RWPE2 (cell line): ENCODE measurements at places on chromosomes 6 and 20.
A peak's percentile ranks its signal among the peaks of the same experiment; 100 is the strongest.

GRCh38 chr6:2993755-2994317 lies 5.9 kb upstream of the NQO2 start:
- no peak overlapping the region for H3K4me3 ChIP-seq
- H3K27ac ChIP-seq, result no peak overlapping the region
- H3K27me3 ChIP-seq, result no peaks in the 10 kb centered on the region
- H3K36me3 ChIP-seq, result no peaks in the 10 kb centered on the region

GRCh38 chr6:132612449-132613108 lies 11.5 kb downstream of the TAAR2 start:
- H3K27me3 ChIP-seq, result no peaks in the 10 kb centered on the region
- H3K27ac ChIP-seq, result no peak overlapping the region
- H3K4me1 ChIP-seq, result peaks cover 21% of the 10 kb centered on the region

DNA sequence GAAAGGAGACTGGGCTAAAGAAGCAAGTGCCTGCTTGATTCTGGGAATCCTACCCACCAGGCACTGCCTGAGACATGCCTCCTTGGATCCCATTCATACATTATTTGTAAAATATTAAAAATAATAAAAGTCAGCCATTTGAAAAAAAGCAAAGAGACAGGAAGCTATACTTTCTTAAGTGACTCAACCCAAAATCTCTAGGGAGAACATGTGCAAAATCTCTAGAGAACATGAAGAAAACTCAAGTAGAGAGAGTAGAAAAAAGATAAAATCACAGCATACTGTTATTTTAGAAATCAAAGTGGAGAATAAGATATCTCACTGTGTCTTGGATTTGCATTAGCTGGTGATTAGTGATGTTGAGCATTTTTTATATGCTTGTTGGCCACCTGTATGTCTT lies 197.2 kb upstream of the GGTLC1 start:
- no peaks in the 10 kb centered on the region for H3K36me3 ChIP-seq
- H3K27me3 ChIP-seq, result peaks cover 10% of the 10 kb centered on the region
- no peaks in the 10 kb centered on the region for H3K4me1 ChIP-seq
- H3K4me3 ChIP-seq, result no peak overlapping the region

DNA sequence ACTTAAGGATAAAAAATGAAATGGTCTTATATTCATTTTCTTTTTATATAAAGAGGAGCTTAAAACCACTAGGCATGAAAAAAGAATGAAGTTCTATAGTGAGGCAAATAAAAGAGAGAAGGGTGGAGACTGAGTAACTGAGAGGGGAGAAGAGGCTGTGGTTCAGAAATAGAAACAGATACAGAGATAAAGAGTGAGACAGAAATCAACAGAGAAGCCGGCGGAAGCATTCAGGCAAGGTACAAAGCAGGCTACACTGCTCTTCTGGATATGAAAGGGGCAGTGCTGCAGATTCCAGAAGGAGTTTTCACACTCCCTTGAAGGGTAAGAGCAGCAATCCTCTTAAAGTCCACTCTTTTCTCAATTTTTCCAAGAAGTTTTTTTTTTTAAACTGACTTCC lies 29.9 kb downstream of the NFATC2 start:
- H3K27ac ChIP-seq, result no peak overlapping the region
- no peak for DNase-seq
- H3K4me1 ChIP-seq, result no peaks in the 10 kb centered on the region

DNA sequence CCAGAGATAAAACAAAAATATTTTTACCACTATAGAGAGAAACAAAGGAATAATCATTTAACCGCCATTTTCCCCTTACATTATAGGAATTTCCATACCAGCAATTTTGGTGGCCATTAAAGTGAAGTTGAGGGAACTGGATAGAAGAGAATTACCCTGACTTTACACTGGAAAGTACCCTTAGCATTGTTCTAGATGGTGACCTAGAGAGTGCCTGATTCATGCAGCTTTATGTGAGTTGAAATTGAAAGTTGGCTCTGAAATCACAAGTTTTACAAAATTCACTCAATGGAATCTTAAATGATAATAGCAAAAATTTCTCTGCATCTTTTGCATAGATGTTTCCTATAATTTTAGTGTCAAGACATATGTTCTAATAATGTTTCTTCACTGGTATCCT lies 55.7 kb upstream of the PREP start:
- H3K4me1 ChIP-seq, result peaks cover 20% of the 10 kb centered on the region
- no peaks in the 10 kb centered on the region for H3K36me3 ChIP-seq
- H3K27me3 ChIP-seq, result no peaks in the 10 kb centered on the region
- no peak for DNase-seq

DNA sequence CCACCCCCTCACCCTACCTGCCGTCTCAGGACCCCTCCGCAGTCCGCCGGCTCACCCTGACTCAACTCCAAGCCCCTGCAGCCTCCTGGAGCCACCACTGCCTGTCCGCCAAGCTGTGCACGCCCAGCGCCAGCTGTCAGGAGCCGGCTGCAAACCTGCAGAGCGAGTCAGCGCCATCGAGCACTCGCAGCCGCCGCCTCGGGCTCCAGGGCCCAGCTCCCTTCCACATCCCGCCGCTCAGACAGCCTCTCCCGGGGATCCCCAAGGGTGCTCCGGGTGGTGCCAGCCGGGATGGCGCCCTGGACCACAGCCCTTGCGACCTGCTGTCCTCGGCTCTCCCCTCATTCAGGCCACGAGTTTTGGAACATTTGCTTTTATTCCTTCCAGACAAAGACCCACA lies 4.3 kb downstream of the TNNC2 start:
- DNase-seq, result peak; percentile 89
- peaks cover 15% of the 10 kb centered on the region for H3K27me3 ChIP-seq
- H3K27ac ChIP-seq, result no peak overlapping the region
- H3K36me3 ChIP-seq, result no peaks in the 10 kb centered on the region

GRCh38 chr6:139863346-139863745 lies 488.9 kb upstream of the CITED2 start:
- no peaks in the 10 kb centered on the region for H3K36me3 ChIP-seq
- H3K27ac ChIP-seq, result no peak overlapping the region
- DNase-seq, result no peak
- no peaks in the 10 kb centered on the region for H3K4me1 ChIP-seq
- no peaks in the 10 kb centered on the region for H3K27me3 ChIP-seq

GRCh38 chr6:113461153-113461932 lies 395.8 kb upstream of the MARCKS start:
- DNase-seq, result no peak
- no peaks in the 10 kb centered on the region for H3K27me3 ChIP-seq
- H3K4me1 ChIP-seq, result peaks cover 17% of the 10 kb centered on the region
- H3K27ac ChIP-seq, result no peak overlapping the region

- H3K4me1 ChIP-seq, result peaks cover 12% of the 10 kb centered on the region
- H3K27ac ChIP-seq, result no peak overlapping the region
- DNase-seq, result no peak
- H3K4me3 ChIP-seq, result no peak overlapping the region
Measured at GRCh38 chr6:123925350-123925749, 121.7 kb downstream of the NKAIN2 start.

- H3K4me1 ChIP-seq, result no peaks in the 10 kb centered on the region
- H3K27ac ChIP-seq, result no peak overlapping the region
- H3K36me3 ChIP-seq, result no peaks in the 10 kb centered on the region
Measured at GRCh38 chr6:23307516-23307915, 738.1 kb downstream of the HDGFL1 start.

- H3K4me1 ChIP-seq, result no peaks in the 10 kb centered on the region
- H3K27ac ChIP-seq, result no peak overlapping the region
- H3K4me3 ChIP-seq, result no peak overlapping the region
- H3K27me3 ChIP-seq, result no peaks in the 10 kb centered on the region
- no peaks in the 10 kb centered on the region for H3K36me3 ChIP-seq
- DNase-seq, result no peak
Measured at GRCh38 chr6:55841341-55841740, 34.0 kb downstream of the BMP5 start.

DNA sequence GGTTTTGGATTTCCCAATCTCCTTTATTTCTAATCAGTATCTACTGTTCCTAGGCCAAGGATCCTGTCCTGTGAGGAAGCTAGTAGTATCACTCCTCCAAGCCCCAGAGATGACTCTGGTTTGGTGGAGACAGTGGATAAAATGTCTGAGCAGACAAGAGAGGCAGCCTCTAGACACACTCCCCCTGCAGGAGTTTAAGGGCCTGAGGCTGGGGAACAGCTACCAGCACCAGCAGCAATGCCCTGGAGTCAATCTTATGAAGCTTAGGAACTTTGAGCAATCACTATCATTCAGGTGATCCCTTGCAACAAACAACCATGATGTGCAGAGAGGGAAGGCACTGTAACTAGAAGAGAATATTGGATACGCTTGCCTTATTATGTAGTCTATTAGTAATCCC lies 384.7 kb upstream of the ID4 start:
- no peak for DNase-seq
- H3K4me3 ChIP-seq, result no peak overlapping the region

DNA sequence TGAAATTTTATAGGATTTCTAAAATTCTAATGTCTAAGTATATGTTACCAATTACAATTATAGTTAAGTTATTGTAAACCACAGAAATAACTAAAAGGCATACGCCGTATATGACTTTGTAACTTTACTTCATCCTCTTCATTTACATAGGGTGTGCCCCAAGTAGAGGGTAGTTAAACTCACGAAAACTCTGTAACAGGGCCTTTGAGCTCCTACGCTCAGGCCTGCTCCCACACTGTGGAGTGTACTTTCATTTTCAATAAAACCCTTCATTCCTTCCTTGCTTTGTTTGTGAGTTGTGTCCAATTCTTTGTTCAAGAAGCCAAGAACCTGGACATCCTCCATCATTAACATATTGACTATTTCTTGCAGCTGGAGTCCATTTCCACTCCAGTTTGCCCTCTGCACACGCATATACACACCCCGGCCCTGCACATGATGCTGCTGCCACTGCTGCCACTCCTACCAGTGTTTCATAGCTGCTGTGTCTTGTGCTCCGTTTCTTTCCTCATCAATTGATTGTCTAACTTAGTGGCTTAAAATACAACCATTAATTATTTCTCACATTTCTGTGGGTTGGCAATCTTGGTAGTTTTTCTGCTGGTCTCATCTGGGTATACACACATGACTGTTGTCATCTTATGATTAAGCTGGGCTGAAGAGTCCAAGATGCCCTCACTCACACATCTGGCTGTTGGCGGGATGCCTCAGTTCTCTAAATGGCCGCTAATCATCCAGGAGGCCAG lies 33.0 kb upstream of the SCP2D1 start:
- H3K36me3 ChIP-seq, result no peaks in the 10 kb centered on the region
- H3K4me1 ChIP-seq, result no peaks in the 10 kb centered on the region
- no peaks in the 10 kb centered on the region for H3K27me3 ChIP-seq
- H3K27ac ChIP-seq, result no peak overlapping the region
- DNase-seq, result no peak
- no peak overlapping the region for H3K4me3 ChIP-seq

GRCh38 chr20:35767683-35768481 lies 3.9 kb upstream of the PHF20 start:
- peak overlapping the region; percentile 47 for H3K27ac ChIP-seq
- no peaks in the 10 kb centered on the region; the same call in 1 of the 2 replicates for H3K36me3 ChIP-seq
- H3K4me1 ChIP-seq, result peaks cover 19% of the 10 kb centered on the region
- no peaks in the 10 kb centered on the region for H3K27me3 ChIP-seq

DNA sequence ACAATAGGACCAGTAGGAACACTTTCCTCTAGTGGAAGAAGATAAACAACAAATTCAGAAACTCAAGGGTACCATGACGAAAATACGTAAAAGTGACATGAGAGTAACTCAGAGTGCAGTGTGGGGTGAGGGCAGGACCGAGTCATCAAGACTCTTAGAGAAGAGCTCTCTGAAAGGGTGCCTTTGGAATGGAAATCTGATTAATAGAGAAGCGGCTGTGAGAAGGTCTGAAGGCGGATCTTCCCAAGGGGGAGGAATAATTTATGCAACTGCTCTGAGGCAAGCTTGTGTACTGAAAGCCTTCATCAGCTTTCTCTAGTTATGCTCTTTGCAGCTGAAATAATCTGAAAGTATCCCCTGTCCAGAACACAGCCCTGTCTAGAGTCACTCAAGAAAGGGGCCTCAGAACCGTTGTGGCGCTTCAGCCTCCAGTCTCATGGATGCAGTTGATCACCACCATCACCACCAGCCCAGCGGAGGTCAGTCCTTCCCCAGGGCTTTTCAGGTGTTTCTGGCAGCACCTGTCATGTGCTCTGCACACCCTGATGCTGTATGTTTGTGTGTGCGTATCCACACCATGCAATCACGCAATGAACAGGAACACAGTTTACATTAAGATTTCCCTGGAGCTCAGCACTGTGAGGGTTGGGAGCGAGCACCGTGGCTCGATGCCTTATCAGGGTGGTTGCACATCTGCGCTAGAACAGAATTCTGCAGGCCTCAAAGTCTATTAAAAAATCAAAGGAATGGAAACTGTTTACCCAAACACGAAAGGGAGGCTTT lies 396.5 kb downstream of the SMOC2 start:
- no peak for DNase-seq
- H3K4me3 ChIP-seq, result no peak overlapping the region
- H3K36me3 ChIP-seq, result no peaks in the 10 kb centered on the region
- H3K4me1 ChIP-seq, result no peaks in the 10 kb centered on the region

GRCh38 chr20:33728463-33728862 lies 3.3 kb upstream of the ZNF341 start:
- no peaks in the 10 kb centered on the region for H3K36me3 ChIP-seq
- H3K4me1 ChIP-seq, result peaks cover 4% of the 10 kb centered on the region
- H3K27me3 ChIP-seq, result no peaks in the 10 kb centered on the region
- no peak overlapping the region for H3K4me3 ChIP-seq
- no peak for DNase-seq

- DNase-seq, result no peak
- no peak overlapping the region for H3K27ac ChIP-seq
- no peaks in the 10 kb centered on the region for H3K36me3 ChIP-seq
- H3K4me1 ChIP-seq, result no peaks in the 10 kb centered on the region
Measured at GRCh38 chr6:25324066-25324762, 45.0 kb downstream of the CARMIL1 start.

GRCh38 chr6:71211799-71212198 lies 76.8 kb upstream of the OGFRL1 start:
- H3K36me3 ChIP-seq, result no peaks in the 10 kb centered on the region
- no peaks in the 10 kb centered on the region for H3K4me1 ChIP-seq
- DNase-seq, result no peak

GRCh38 chr20:31595654-31596411 lies 9.3 kb upstream of the ID1 start:
- H3K4me1 ChIP-seq, result peaks cover 33% of the 10 kb centered on the region
- peak; percentile 94 for DNase-seq
- no peaks in the 10 kb centered on the region for H3K27me3 ChIP-seq
- H3K27ac ChIP-seq, result peak overlapping the region; percentile 80

DNA sequence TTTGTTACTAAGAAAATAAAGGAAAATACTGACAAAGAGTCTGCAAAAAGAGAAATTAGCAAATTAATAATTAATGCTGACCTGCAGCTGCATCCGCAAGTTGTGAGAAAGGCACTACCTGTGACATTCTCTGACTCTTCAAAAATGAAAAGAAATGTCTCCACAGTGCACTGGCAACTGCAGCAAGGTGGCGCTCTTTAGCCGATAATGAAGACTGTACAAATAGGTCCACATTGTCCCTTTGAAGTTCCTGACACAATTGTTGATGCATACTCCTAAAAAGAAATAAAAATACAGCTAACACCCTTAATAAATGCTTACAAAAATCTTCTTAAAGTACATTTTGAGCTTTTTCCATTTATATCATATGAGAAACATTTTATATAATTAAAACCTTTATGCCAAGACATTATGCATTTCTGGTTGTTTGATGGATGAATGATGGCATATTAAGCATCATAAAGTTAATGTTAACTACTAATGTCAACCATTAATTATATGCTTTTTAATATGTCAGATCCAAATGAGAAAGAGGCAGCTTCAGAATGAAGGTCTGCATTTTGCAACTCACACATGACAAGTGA lies 96.5 kb downstream of the MMS22L start:
- H3K27me3 ChIP-seq, result no peaks in the 10 kb centered on the region
- no peak overlapping the region for H3K27ac ChIP-seq
- H3K4me1 ChIP-seq, result peaks cover 11% of the 10 kb centered on the region
- H3K4me3 ChIP-seq, result no peak overlapping the region
